ENCODE measurements at places on chromosomes 3 and 15.

DNA sequence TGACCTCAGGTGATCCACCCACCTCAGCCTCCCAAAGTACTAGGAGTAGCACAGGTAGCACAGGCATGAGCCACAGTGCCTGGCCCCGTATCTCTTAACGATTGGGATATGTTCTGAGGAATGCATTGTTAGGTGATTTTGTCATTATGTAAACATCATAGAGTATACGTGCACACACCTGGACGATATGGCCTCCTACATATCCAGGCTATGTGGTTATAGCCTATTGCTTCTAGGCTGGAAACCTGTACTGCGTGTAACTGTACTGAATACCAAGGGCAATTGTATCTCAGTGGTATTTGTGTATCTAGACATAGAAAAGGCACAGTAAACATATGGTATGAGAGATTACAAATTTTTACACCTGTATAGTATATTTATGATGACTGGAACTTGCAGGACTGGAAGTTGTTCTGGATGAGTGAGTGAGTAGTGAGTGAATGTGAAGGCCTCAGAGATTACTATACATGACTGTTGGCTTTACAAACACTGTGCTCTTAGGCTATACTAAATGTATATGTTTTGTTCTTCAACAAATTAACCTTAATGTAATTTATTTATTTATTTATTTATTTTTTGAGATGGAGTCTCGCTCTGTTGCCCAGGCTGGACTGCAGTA lies 120.7 kb downstream of the MBNL1 start:
- no peak for DNase-seq

DNA sequence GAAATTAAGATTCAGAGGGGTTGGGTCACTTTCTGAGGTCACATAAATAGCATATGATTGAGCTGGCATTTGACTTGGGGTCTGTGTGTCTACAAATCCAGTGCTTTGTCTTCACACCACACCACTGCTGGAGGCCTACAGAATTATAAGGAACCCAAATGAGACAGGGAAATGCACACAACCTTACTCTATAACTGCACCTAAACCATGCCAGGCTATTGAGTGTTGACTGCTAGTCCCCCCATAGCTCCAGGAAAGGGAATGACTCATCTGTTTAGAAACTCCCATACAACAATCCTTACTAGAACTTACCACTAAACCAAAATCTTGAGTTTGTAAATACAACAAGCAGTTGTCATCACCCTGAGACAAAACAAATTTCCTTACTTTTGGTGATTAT lies 16.9 kb upstream of the TSC22D2 start:
- DNase-seq: no peak

DNA sequence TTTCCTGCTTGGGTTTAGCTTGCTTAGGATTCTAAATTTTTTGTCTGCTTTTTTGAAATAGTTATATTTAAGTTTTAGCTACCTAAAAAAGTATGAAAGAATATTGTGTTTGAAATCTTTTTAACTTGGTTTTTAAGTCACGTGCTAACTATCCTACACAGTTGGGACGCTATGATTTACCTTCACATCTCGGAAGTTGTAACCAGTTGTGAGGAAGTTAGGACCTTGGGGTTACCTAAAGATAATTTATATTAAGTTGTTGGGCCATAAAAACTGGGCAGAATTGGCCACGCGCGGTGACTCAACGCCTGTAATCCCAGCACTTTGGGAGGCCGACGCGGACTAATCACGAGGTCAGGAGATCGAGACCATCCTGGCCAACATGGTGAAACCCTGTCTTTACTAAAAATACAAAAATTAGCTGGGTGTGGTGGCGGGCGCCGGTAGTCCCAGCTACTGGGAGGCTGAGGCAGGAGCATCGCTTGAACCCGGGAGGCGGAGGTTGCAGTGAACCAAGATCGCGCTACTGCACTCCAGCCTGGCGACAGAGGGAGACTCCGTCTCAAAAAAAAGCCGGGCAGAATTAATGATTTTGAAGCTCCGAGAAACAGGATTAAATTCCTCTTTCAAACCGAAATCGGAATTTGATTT lies 1.0 kb downstream of the ZFAND6 start:
- DNase-seq: peak; percentile 57

GRCh38 chr3:135762188-135762856 lies 203.2 kb upstream of the PPP2R3A start:
- no peak for DNase-seq

DNA sequence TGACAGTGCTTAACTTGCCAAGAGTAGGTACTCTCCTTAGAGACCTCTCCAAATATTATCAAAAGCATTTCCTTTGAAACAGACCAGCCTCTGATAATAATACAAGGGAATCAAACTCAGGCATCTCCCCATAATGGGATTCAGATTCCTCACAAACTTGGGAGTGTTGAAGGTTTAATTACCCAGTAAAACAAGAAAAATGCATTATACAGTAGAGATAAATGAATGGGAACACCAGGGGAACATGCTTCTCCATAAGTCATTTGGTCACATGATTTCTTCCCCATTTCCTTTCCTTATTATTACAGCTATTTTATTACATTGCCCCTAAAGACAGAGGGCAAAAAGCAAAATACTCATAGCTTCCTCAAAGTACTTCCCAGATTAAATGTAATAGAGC lies 325.0 kb upstream of the CDIN1 start:
- no peak for DNase-seq

- no peak for DNase-seq
These were observed 68.1 kb upstream of the CTNNB1 start for GRCh38 chr3:41131224-41131623.

DNA sequence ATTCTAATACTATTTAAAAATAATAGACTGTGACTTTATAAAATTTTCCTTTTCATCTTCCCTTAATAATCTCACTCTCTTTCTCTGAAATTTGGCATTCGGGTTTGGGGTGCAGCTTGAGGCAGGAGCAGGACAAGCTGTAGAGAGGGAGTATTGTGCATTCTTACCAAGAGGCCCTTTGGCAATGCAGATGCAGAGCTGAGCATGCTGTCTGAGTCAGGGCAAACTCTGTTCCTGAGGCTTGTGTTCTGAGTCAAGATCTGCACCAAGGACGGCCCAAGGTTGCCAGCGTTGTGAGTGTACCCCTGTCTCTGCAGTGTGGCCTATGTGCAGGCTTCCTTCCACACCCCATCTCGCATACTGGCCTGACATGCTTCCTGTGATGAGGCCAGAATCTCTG lies 343.8 kb upstream of the FRG2C start:
- DNase-seq: no peak

GRCh38 chr15:40344217-40344616 lies 3.5 kb upstream of the CCDC9B start:
- no peak for DNase-seq

GRCh38 chr3:197878427-197878826 lies 71.6 kb upstream of the RPL35A start:
- peak; percentile 84 for DNase-seq

DNA sequence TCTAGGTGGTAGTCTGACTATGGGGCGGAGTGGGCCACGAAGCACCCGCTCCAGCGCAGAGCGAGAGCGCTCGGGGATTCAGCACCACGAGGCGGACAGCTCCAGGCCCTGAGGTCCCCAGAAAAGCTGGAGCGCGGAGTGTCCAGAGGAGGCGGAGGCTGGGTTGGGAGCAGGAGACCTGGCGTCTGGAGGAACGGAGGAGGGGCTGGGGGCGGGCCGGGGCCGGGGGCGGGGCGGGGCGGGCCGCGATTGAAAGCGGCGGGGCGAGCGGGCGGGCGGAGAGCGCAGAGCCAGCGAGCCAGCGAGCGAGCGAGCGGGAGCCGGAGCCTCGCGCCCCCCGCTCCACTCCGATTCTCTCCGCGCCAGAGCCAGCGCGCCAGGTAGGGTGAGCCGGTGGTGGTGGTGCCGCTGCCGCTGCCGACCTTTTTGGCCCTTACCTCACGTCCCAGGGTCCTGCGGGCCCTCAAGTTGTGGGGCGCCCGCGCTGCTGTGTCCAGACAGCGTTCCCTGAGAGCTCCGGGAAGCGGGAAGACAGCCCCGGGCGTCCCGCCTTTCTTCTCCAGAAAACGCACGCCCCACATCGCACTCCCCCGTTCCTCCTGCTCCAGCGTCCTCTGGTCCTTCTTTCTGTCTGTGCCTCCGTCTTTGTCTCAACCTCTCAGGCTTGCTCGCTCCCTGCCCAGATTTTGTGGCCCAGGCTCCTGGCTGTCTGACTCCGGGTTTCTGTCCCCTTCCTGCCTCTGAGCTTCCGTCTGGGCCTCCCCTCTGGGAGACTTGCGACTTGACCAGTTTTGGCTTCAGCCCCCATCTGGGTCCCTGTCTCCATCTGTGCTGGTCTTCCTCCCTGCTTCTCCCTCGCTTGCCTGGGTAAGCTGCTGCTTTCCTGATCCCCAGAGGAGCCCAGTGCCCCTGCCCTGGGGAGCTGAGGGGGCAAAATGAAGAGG lies at the start of gene GRM2:
Gene GRM2, plus strand, starts transcription at position 281 of the 944 bp plus-strand sequence. CDS start 1,916 bp downstream, outside the sequence.
- DNase-seq: no peak

GRCh38 chr15:94259121-94259751 lies 27.9 kb downstream of the MCTP2 start:
- no peak for DNase-seq

DNA sequence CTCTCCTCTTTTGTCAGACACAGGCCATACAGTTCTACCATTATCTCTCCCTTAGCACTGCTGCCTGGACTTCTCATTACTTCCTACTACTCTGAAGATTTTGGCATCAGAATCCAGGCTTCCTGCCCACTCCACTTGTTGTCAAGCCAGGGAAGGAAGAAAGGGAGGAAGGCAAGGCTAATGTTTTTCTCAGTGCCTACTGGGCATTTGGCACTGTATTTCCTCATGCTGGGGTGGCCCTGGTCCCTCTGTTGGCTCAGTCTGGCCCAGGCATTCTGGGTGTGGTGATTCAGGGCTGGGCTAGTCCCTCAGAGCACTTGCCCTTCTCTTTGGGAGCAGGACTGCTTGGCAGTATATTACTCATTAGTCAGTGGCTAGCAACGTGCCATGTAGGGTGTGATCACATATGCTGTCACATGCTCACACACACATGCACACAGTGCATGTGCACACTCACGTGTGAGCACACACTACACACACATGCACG lies 52.9 kb downstream of the BSN start:
- no peak for DNase-seq

- DNase-seq: no peak
These were observed 26.7 kb downstream of the STAG1 start for GRCh38 chr3:136725468-136725867.

GRCh38 chr3:120471643-120472042 lies 20.9 kb upstream of the FSTL1 start:
- no peak for DNase-seq

GRCh38 chr15:67383899-67384298 lies 129.3 kb downstream of the IQCH start:
- no peak for DNase-seq

GRCh38 chr3:126423191-126424038 lies 28.7 kb downstream of the CFAP100 start:
- no peak for DNase-seq
